Peyer's patch (tissue), 4 donors: ENCODE measurements at places on chromosomes 11 and 22.
A peak's percentile ranks its signal among the peaks of the same experiment; 100 is the strongest.

DNA sequence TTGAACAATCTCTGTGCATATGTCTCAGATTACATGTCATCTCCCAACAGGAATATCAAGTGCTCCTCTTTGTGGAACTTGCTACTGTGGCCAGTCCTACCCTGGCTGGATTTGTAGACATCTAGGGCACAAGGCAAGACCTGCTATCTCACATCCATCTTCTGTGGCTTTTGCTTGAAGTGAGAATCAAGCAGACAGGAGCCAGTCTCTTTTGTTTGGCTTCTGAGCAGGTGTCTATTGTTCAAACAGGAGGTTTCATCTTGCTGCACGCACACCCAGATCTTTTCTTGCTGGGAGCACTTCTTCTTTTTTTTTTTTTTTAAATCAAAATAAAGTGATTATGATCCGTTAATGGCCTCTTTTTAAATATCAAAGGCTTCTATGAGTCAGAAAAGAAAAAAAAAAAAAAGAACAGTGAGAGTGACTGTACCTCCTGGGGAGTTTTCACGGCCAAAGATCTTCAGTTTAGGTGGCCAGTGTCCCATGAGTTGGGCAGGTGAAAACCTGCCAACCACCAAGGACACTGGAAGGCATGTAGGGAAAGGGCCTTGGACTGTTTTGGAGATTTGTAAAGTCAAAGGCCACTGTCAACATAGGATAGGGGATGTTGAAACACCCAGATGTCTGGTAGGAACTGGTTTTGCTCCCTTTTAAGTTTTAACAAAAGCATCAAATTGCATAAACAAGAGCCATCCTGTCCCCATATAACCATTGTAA is 78.1 kb downstream of the CD44 start:
- no peaks in the 10 kb centered on the region for H3K27me3 ChIP-seq

- no peak overlapping the region for H3K4me3 ChIP-seq
- no peaks in the 10 kb centered on the region for H3K36me3 ChIP-seq
- no peaks in the 10 kb centered on the region for H3K27me3 ChIP-seq
- no peaks in the 10 kb centered on the region for H3K4me1 ChIP-seq
- H3K27ac ChIP-seq: no peak overlapping the region
Observed at GRCh38 chr11:108536783-108537182, 38.6 kb upstream of the POGLUT3 start.

DNA sequence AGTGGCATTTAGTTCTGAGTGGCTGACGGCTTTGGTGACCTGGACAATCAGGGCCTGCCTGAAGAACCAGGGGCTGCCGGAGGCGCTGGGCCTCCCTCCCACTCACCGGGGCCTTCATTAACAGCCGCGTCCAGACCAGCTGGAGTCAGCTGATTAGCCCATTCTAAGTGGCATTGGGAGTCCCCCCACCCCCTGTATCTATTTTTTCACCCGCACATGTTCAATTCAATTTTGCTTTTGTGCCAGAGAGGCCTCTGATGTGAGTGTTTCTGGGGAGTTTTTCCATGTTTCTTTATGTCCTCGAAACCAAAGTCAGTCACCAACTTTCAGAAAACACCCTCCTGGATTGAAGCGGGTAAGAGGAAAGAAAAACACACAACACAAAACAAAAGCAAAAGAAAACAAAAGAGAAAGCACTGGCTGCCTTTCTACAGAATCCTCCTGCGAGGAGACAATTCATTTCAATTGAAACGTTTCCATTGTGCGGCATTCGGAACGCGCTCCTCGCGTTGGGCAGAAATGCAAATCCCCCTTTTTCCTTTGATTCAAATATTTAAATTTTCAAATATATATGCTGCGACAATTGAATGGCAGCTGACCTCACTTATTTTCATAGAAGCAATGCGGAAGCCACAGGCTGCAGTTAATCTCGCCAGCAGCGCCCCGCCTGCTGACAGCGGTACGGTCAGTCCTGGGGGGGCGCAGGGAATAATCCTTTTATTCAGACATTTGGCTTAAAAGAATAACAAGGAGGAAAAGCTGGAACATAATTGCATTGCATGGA is 17.7 kb downstream of the CDKN1C start:
- no peak overlapping the region for H3K4me3 ChIP-seq
- no peak overlapping the region for H3K27ac ChIP-seq
- no peaks in the 10 kb centered on the region for H3K36me3 ChIP-seq
- no peaks in the 10 kb centered on the region for H3K27me3 ChIP-seq

- no peaks in the 10 kb centered on the region for H3K27me3 ChIP-seq
- H3K4me3 ChIP-seq: peak overlapping the region; percentile 50
- peaks cover 9% of the 10 kb centered on the region for H3K4me1 ChIP-seq
- no peak overlapping the region for H3K27ac ChIP-seq
- H3K36me3 ChIP-seq: no peaks in the 10 kb centered on the region
- DNase-seq: no peak
Observed at GRCh38 chr11:124920870-124921609, 2.0 kb downstream of the HEPN1 start.

DNA sequence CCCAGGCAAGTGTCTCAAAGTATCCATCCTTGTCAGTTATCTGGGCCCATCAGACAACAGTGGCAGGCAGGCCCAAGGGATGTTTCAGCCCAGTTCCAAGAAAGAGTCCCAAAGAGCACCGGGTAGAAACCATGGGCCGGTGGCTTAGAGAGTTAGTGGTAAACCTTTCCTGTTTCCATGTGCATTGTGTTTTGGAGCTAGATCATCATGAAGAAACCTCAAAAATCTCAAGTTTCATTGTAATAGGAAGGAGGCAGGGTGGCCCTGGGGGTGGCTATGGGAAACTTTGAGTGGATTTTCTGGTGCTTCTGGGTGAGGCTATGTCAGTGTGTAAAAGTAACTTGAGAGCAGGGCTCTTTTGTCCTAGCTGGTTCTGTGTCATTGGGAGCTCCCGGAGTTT is 68.1 kb downstream of the UBASH3B start:
- H3K4me3 ChIP-seq: no peak overlapping the region
- no peaks in the 10 kb centered on the region for H3K36me3 ChIP-seq
- DNase-seq: no peak
- no peaks in the 10 kb centered on the region for H3K27me3 ChIP-seq

- no peaks in the 10 kb centered on the region for H3K27me3 ChIP-seq
- H3K27ac ChIP-seq: no peak overlapping the region
- no peak overlapping the region for H3K4me3 ChIP-seq
- no peaks in the 10 kb centered on the region for H3K36me3 ChIP-seq
Observed at GRCh38 chr11:32039149-32039548, 51.7 kb upstream of the RCN1 start.

DNA sequence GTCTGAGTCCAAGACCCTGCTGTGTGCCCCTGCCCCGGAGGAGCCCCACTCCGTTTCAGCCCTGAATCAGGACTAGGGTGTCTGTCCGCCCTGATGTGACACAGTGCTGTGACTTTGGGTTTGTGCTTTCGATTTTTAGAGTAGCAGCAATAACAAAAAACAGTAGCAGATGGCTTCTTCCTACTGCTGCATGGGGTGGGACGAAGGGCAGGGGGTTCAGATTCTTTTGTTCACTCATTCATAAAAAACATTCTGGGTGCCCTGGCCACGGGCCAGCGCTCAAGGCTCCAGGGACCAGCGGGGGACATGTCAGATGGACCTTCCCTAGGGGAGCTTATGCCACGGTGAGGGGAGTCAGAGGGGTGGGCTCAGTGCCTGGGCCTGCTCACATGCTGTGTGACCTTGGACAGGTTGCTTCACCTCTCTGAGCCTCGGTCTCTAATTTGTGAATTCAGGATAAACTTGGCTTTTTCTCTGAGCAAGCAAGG is 24.6 kb upstream of the PRR5 start:
- H3K4me3 ChIP-seq: no peak overlapping the region
- peak overlapping the region; percentile 80 for H3K27ac ChIP-seq
- H3K36me3 ChIP-seq: no peaks in the 10 kb centered on the region
- H3K27me3 ChIP-seq: no peaks in the 10 kb centered on the region
- DNase-seq: no peak

GRCh38 chr22:19825904-19826618 is 28.6 kb downstream of the GNB1L start:
- no peak overlapping the region for H3K4me3 ChIP-seq
- peaks cover 3% of the 10 kb centered on the region for H3K36me3 ChIP-seq
- H3K27ac ChIP-seq: no peak overlapping the region
- H3K4me1 ChIP-seq: peaks cover 13% of the 10 kb centered on the region
- no peaks in the 10 kb centered on the region for H3K27me3 ChIP-seq

GRCh38 chr11:9790703-9791102 is 126.8 kb downstream of the SWAP70 start:
- no peak for DNase-seq
- no peak overlapping the region for H3K27ac ChIP-seq
- no peaks in the 10 kb centered on the region for H3K27me3 ChIP-seq
- H3K36me3 ChIP-seq: no peaks in the 10 kb centered on the region
- H3K4me3 ChIP-seq: no peak overlapping the region

DNA sequence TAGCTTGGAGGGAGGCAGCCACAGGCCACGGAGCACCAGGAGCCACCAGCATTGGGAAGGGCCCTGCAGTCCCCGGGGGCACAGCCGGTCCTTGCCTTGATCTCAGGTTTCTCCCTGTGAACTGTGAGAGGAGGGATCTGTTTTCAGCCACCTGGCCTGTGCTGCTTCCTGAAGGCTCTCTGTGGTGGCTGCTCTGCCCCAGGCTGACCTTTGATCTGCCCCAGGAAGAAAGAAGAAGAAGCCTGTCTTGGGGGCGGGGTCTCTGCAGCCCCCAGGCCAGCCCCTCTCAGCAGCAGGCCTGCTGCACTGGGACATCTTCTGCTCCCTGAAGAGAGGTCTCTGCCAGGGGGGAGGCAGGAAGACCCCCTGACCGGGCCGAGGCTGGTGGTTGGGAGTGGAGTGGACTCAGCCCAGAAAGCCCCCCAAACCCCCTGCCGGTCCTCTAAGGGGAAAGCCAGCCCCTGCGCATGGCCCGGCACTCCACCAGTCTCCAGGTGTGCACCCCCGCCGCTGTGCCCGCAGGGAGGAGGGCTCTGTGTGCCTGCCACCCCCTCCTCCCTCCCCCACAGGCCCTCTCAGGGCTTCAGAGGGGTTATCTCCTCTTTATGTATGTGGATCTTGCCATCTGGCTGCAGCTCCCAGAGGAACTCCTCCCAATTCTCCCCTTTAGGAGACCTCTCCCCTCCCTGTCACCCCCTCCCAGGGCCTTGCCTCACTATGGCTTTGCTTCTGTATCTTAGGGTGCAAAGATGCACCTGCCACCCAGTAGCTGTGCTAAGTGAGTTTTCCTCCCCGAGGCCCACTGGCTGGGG is 675.3 kb downstream of the BRD1 start:
- no peak overlapping the region for H3K27ac ChIP-seq
- H3K27me3 ChIP-seq: no peaks in the 10 kb centered on the region
- H3K4me3 ChIP-seq: no peak overlapping the region
- DNase-seq: peak; percentile 41
- no peaks in the 10 kb centered on the region for H3K4me1 ChIP-seq

- no peaks in the 10 kb centered on the region for H3K36me3 ChIP-seq
- H3K4me3 ChIP-seq: no peak overlapping the region
- H3K27ac ChIP-seq: no peak overlapping the region
- H3K4me1 ChIP-seq: no peaks in the 10 kb centered on the region
Observed at GRCh38 chr11:48074425-48075181, 94.2 kb downstream of the PTPRJ start.

DNA sequence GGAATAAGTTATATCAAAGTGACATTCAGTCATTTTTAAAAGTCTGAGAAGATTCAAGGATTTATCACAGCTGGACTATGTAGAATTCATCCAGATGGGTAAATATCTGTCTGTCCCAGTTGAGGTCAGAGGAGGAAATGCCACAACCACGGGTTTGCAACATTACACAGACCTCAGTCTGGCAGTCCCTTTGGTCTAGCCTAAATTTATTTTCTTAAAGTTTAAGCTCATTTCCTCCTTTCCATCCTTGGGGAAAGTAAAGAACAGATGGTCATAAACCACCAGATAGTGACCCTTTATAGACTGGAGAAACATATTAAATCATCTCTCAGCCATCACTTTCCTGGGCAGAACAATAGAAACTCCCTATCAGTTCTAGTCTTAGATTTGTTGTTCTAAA is 238.4 kb upstream of the DDI1 start:
- H3K4me1 ChIP-seq: no peaks in the 10 kb centered on the region
- H3K27me3 ChIP-seq: no peaks in the 10 kb centered on the region
- H3K4me3 ChIP-seq: no peak overlapping the region
- H3K36me3 ChIP-seq: no peaks in the 10 kb centered on the region

DNA sequence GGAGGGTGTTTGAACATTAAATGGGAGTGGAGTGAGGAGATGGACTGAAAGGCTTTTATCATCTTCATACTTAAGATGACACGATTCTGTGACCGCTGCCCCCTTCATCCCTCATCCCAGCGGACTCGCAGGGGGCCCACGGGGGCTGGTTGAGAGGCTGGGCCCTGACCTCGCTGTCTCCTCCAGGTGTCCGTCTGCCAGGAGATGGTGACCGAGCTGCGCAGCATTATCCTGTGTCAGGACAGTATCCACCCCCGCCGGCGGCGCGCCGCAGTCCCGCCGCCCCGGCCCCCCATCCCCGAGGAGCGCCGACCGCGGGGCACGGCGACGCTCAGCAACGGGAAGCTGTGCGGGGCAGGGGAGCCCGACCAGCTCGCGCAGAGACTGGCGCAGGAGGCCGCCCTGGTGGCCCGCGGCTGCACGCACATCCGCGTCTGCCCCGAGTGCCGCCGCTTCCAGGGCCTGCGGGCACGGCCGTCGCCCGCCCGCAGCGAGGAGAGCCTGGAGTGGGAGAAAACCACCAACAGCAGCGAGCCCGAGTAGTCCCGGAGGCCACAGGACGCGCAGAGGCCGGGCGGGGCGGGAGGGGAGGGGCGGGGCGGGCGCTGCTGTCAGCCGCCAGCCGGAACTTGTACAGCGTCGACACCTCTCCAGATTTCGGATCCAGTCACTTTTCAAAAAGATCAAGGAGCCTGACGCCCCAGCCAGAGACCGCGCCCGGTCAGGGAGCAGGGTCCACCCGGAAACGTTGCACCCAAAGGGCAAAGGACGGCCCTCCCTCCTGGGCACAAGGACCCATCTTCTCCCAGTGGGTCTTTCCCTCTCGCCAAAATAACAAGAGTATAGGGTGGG is 38.0 kb upstream of the TBCEL start:
- DNase-seq: peak; percentile 54
- no peaks in the 10 kb centered on the region for H3K4me1 ChIP-seq
- no peaks in the 10 kb centered on the region for H3K36me3 ChIP-seq
- H3K27me3 ChIP-seq: no peaks in the 10 kb centered on the region

DNA sequence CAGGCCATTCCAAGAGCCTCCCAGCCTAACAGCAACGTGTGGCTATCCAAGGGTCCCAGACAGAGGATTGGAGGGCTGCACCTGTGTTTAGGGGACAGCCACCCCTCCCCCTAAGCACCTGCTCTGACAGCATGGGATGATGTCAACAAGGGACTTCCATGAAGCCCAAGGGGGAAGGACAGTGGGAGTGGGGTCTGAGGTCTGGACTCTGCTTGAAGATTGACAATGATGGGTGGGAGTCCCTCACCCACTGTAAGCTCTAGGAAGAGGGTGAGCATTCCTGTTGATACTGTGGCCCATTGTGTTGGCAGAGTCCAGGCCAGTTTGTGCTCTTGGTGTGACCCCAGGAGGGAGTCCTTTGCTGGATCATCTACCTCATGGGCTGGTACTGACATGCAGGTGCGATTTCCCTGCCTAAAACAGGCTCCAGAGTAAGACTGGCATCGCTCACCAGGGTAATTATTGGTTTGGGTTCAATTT is 46.9 kb upstream of the TUB start:
- H3K4me3 ChIP-seq: no peak overlapping the region
- no peaks in the 10 kb centered on the region for H3K36me3 ChIP-seq
- H3K27me3 ChIP-seq: no peaks in the 10 kb centered on the region
- no peak overlapping the region for H3K27ac ChIP-seq
- peaks cover 6% of the 10 kb centered on the region for H3K4me1 ChIP-seq
